ENCODE measurements at places on chromosomes 2 and 18.

- DNase-seq: no peak
Measured at GRCh38 chr2:22086726-22087125, 963.0 kb downstream of the TDRD15 start.

DNA sequence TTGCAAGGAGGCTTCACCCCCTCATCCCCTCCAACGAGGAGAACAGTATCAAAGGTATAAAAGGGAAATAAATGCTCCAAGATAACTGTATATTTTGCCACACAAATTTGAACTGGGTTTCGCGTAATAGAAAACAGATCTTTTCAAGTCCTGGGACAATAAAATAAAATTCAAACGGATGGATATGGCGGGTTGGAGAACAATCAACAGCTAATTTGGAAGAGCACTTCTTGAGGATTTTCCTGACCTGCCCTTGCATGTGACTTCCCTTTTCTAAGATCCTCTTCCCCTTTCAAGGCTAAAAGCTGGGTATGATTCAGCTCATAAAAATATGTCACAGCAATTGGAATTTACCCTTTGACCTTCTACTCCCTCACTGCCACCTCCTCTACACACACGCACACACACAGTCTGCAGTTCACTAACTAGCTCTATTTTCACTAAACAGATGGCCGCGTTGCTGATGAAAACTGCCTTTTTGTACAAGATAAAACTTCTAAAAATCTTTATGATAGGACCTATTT, 386.9 kb downstream of the FIGN start:
- DNase-seq: no peak

- no peak for DNase-seq
Measured at GRCh38 chr18:50870138-50870845, 8.6 kb upstream of the ME2 start.

- DNase-seq: no peak
Measured at GRCh38 chr2:138490673-138491494, 10.7 kb upstream of the SPOPL start.

DNA sequence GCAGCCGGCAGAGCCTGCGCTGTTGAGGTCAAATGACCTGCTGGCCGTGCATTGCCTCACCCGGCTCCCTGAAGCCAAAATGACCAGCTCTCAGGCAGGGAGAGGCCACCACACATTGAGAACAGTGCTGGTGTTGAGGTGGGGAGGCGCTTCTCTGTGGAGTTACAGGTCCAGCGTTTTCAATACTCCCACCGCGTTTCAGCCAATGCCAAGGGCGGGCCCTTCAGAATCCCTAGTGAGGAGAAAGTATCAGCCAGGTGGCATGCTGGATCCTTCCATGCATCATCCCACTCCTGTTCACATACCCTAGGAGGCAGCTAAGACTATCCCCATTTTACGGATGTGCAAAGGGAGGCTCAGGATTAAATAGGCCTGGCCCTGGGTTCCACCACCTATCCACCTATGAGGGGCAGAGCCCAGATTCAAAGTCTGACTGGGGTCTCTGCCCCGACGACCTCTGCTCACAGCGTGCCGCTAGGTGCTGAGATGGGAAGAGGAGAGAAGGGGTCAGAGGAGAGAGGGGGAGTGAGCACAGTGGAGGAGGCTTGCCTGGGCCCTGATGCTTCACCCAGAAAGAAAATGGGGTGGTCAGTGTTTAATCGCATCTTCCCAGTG, 137.6 kb upstream of the ID2 start:
- no peak for DNase-seq

- DNase-seq: no peak
Measured at GRCh38 chr2:128654408-128654807, 335.7 kb upstream of the HS6ST1 start.

- DNase-seq: no peak
Measured at GRCh38 chr2:174027956-174028355, 62.8 kb upstream of the SP3 start.

- DNase-seq: no peak
Measured at GRCh38 chr2:61662990-61663389, 124.8 kb upstream of the XPO1 start.

GRCh38 chr2:23327416-23327815, 57.6 kb upstream of the KLHL29 start:
- DNase-seq: no peak

DNA sequence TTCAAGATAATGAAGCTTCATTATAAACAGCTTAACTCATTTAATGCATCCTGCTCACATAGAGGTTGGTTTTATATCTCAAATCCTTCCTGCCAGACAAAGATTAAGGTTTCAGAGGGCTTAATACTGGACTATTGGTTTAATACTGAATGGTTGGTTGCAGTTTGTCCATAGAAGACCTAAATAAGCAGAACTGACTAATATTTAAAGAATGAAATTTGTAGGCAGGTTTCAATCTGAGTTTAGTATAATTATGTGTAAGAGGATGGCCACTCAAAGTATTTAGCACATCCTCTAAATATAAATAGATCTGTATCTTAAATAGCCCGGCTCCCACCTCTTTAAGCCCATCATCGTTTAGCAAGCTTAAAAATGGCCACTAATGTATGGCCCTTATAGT, 92.5 kb downstream of the EPB41L5 start:
- DNase-seq: no peak

- no peak for DNase-seq
Measured at GRCh38 chr2:20224164-20224715, 690 bp downstream of the SDC1 start.

DNA sequence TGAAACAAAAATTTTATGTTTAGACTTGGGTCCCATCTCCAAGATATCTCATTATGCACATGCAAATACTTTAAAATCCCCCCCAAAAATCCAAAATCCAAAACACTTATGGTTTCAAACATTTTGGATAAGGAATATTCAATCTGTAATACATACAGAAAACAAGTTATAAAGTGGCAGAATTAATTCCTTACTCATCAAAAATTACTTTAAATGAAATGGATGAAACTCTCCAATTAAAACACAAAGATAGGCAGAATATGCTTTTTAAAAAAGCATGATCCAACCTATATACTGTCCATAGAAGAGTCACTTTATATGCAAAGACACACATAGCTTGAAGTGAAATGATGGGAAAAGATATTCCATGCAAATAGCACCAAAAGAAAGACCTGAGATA, 744.6 kb downstream of the LRP1B start:
- DNase-seq: no peak

- no peak for DNase-seq
Measured at GRCh38 chr2:252001-252602, 11.7 kb downstream of the SH3YL1 start.

DNA sequence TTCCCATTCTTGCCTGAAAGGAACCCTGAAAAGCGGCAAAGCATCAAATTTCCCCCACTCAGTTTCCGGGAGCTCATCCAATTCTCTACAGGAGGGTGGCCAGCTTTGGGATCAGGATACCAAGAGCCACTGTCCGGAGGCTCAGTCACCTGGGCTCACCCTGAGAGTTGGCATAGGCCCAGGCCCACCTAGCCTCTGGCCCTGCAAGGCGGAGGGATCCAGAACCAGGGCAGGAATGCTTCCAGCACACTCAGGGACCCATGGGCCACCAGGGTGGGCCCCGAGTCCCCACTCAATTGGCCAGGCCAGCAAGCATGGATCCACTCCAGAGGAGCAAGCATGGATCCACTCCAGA, 432.9 kb upstream of the MYT1L start:
- DNase-seq: no peak

DNA sequence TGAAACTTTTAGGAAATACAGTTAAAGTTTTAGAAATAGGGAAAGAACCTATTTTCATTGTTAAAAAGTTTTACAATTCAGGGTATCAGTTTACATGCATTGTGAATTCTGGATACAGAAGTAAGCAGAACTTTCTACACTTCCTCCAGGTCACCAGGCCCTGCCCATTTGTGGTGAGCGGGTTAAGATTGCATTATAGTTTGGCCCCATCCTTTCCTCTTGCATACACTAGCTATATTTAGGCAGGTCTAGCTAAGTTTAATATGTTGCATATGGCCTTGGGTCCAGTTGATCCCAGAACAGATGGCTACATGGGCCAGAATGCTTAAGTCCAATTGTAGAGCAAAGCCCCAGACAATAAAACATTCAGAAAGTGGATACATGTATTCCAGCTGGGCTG, 4.8 kb downstream of the VWA3B start:
- DNase-seq: no peak

DNA sequence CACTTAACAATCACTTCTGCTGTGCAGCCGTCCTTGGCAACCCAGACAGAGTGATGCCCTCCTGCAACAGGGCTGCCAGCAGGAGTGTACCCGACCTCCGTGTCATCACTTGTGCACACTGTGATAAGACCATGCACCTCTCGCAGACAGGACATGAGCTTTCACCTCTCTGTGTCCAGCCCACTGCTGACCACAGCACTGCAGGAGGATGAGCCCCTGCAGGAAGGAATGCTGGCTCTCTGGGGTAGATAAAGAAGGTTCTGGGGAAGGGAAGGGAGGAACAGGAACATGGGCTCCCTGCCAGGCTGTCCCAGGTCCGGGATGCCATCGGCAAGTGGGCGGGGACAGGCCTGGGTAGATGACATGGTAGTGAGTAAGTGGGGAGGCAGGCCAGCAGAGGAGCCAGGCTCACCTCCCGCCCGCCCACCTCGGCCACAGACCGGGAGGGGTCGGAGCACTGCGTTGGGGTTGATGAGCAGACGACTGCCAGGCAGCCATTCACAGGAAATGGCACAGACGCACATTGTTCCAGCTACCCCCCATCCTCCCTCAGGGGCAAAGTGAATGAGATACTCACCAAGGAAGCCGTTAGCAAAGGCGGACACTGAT, 18.6 kb upstream of the COL6A3 start:
- DNase-seq: no peak

- no peak for DNase-seq
Measured at GRCh38 chr2:100425573-100426383, 8.3 kb upstream of the CHST10 start.
